Mammary epithelial cell (primary cell): ENCODE measurements at places on chromosomes 2 and 18. TPM values are rescaled to one million over a fixed set of nuclear protein-coding genes. Genes with fewer than 3 reads are reported as not detected.

- no peak for DNase-seq
Measured at GRCh38 chr2:170836027-170836426, 19.3 kb downstream of the GAD1 start.

- peak; percentile 49 for DNase-seq
Measured at GRCh38 chr2:88059979-88060906, 4.7 kb upstream of the KRCC1 start.

DNA sequence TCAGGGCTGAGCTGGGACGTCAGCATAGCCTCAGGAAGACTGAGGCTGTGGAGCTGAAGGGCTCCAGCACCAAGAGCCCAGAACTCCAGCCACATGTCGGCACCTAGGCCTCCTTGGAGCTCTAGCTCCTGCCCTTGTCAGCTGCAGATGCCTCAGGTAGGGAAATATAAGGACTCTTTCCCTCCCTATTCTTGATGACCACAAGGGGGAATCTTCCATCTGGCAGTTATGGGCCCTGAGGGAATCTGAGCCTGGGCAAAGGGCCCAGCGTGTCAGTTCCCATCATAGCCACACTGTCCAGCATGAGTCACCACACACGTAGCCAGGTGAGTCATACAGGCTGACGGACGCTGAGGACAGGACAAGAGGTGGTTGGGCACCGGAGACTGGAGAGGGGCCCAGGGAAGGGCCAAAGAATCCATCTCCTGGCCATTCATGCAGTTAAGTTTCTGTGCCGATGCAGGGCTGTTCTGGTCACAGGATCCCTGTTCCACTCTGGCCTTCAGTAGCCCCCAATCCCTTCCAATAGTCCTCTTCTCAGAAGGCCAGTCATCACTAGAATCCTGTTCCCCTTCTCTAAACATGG is 1.8 kb downstream of the MPV17 start:
- peak; percentile 98 for DNase-seq

GRCh38 chr2:145041706-145042105 is 521.8 kb upstream of the ZEB2 start:
- DNase-seq, result no peak

DNA sequence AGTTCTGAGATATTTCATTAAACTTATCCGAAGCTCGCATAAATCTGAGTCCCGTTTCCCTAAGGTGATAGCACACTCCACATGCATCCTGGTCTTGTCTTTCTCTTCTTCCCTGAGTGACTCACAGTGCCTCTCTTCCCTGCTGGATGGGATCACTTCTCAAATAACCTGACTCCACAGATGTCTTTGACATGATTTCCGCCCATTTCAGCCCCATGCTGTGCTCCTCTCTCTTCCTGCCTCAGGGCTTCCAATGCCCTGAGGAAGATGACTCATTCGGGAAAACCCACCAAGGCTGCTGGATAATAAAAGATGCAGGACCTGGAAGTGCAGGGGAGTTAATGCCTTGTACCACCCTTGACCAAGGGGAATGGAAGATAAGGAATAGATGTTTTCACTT is 441.7 kb upstream of the SOX11 start:
- DNase-seq, result no peak

DNA sequence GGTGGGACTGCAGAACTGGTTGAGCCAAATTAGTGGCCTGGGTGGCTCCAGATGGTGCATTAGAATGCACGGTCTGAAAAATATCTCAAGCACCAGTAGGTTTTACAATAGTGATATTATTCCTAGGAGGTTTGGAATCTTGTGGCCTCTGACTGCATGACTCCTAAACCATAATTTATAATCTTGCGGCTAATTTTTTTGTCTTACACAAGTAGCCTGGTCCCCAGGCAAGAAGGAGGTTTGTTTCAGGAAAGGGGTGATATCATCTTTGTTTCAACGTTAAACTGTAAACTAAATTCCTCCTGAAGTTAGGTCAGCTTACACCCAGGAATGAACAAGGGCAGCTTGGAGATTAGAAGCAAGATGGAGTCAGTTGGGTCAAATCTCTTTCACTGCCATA is 98.9 kb upstream of the ARL4C start:
- peak; percentile 40 for DNase-seq

GRCh38 chr18:3935305-3935704 is 485.3 kb downstream of the TGIF1 start:
- no peak for DNase-seq

- no peak for DNase-seq
Measured at GRCh38 chr2:180227461-180227860, 220.4 kb upstream of the CWC22 start.

GRCh38 chr2:26330604-26331003 is 15.3 kb upstream of the SELENOI start:
- DNase-seq, result no peak

GRCh38 chr2:168363347-168364092 is 92.6 kb upstream of the CERS6 start:
- no peak for DNase-seq

DNA sequence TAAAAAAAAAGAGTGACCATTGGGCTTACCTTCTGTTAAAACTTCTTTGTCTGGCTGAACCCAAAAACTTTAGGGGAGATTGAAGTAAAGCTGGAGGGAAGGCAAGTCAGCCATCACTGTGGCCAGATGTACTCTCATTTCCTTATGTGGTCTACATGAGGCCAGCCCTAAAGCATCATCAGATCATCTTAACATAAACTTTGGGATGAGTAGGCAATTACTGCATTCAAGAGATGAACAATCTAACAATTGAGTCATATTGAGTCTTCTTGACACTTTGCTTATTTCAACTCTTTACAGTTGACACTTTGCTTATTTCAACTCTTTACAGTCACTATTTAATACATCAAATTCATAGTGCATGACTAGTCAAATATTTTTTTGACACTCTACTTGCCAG is 155.6 kb downstream of the QPCT start:
- peak; percentile 30 for DNase-seq

DNA sequence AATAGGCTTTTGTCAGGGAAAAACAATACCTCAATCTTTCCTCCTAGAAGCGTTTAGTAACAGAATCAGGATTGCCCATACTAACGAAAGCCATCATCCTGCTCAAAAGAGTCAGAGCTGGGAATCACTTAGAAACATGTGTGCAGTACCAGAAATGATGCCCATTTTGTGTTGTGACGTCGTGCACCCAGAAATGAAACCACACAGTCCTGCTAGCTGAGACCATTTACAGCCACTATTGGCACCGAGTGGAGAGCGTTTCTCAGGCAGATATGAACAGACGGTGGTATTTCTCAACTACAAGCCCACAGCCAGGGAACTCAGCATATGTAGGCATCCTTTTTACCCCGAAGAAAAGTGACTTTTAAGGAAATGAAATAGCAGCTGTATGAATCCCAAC is 284.3 kb upstream of the LRATD1 start:
- no peak for DNase-seq

DNA sequence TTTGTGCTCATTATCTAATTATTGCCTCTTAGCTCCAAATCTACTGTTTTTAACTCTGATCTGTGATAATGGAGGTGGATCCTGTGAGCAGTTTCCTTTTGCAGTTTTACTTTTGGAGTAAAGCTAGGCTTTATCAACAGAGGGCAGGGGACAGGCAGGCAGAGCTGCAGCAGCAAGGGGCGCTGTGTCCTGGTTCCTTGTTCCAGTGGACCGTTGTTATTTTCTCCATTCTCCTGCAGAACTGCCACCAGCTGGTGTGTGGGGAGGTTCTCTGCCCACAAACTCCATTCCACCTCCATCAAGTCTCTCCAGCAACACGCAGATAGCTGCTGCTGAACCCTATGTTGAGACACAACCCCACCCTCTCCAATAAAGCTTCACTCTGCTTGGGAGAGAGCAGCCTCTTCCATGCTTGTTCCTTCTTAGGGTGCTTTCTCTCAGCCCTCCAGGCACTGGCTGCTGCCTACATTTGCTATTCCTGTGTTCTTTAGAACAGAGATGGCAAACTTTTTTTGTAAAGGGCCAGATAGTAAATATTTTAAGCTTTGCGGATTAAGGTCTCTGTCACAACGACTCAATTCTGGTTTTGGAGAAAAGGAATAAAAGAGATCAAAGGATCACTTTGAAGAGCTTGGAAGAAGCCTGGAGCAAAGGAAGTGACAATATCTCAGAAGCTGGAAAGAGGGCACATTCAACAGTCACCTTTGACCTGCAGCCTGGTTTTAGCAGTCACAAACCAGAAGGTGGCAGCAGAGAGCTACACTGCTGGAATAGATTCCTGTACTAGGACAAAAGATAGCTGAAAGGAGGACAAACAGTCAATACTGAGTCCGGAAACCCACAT is 208.8 kb downstream of the CCDC178 start:
- DNase-seq, result peak; percentile 40

DNA sequence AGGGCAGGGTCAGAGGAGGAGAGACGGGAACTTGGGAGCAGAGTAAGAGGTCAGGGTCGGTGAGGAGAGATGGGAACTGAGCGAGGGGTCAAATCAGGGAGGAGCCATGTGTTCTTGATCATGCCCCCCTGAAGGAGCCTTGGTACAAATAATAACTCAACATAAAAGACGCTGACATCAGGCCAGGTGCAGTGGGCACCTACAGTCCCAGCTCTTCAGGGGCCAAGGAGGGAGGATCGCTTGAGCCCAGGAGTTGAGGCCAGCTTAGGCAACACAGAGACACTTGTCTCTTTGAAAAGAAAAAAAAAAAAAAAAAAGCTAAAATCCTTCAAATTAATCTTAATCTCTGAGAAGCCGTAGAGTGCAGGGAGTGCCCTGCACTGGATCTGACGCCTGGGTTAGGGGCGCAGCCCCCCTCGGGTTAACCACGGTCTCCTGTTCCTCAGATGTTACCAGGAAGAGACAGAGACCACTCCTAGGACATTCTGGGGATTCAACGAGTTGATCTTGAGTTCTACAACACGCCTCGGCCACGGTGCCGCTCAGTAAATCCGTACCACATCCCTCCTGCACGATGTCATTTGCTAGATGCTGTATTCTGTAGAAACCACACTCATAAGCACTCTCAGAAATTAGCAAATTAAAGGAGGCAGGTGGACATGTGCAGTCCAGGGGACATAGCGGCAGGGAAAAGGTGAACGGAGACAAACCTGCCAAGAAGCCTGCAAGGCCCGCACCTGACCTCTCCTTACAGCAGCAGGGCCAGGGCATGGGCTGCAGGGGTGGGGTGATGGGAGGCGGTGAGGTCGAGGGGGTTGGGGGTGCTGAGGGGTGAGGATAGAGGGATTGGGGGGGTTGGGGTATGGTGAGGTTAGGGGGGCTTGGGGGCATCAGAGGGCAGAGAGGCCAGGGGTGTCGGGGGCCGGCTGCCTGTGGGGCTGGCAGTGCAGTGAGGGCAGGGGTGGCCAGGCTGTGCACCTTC is 29.2 kb downstream of the SLC66A2 start:
- DNase-seq, result no peak

- DNase-seq, result no peak
Measured at GRCh38 chr2:197869041-197869440, 64.6 kb downstream of the PLCL1 start.

DNA sequence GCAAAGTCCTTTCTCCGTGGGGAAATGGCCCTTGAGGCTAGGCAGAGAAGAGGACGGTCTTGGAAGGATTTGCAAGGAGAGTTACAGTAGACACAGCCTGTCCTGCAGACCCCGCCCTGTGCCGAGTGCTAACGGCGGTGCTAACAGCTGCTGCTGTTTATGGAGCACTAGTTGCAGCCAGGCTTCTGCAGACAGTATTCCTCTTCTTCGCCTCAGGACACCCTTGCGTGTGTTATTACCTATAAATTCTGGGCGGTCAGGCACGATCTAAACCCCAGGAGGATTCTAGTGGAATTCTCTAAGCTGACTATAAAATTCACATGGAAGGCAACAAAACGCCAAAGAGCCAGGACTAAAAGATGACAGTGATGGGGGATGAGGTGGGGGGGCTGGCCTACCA is 139.8 kb downstream of the GLI2 start:
- no peak for DNase-seq

DNA sequence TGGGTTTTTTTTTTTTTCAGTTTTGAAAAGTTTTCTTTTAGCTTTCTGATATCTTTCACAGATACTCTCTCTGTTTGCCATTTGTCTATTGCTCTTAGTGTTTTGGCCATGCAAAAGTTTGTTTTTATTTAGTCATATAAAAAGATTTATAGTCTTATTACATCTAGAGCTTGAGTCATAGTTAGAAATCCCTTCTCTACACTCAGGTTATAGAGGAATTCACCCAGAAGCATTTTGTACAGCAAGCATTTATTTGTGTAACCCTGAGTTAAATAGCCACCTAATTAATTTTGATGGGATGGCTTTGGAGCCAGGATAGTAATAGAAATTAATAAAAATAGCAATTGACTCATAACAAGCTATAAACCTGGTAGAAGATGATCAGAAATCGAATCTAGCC is 35.6 kb downstream of the ACTR2 start:
- no peak for DNase-seq

DNA sequence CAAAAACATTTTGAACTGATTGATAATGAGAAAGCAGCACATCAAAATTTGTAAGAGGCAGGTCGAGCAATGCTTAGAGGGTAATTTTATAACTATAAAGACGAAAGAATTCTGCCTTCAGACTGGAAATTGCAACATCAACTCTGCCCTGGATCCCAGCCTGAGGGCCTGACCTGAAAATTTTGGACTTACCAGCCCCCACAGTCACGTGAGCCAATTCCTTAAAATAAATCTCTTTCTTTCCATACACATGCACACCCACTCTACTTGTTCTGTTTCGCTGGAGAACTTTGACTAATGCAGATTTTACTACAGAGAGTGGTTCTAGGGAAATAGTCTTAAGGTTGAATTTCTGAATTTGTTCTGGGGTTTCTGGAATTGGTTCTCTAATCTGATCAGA is 14.6 kb upstream of the ACOXL start:
- no peak for DNase-seq

GRCh38 chr18:13011719-13012118 is 20.6 kb downstream of the CEP192 start:
- peak; percentile 89 for DNase-seq

DNA sequence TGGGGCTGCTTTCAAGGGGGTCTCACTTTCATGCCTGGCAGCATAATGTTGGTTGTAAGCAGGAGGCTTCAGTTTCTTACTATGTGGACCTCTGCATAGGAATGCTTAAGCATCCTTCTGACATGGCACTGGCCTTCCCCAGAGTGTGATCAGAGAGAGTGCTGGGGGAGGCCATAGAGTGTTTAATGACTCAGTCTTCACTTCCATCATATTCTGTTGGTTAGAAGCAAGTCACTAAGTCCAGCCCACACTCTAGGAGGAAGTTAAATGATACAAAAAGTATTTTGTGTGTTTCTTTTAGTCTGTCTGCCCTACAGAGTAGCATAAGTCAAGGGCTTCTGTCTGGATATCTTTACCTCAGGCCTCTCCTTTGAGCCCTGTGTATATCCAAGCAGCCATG is 64.9 kb downstream of the GALNT1 start:
- DNase-seq, result no peak

GRCh38 chr2:102708847-102709559 is 52.8 kb upstream of the TMEM182 start:
- peak; percentile 17 for DNase-seq

- DNase-seq, result peak; percentile 62
Measured at GRCh38 chr2:84942964-84943421, 28.0 kb upstream of the KCMF1 start.

The KHK gene
- total RNA-seq, result 2.1 TPM in 1 of 2 replicates, not detected in the other

The RNF144A gene
- 1.4 TPM in 2 replicates for total RNA-seq

The TNFAIP6 gene
- total RNA-seq, result 0.24 TPM in 1 of 2 replicates, not detected in the other

The VSNL1 gene
- 15.7 TPM for total RNA-seq

The SALL3 gene
- not detected in 2 replicates for total RNA-seq

The TFPI gene
- not detected in 2 replicates for total RNA-seq

The CERS6 gene
- total RNA-seq, result 34.3 and 34.9 TPM in 2 replicates

The BOLL gene
- not detected for total RNA-seq

The CHST9 gene
- total RNA-seq, result not detected in 2 replicates

The CFAP210 gene
- total RNA-seq, result not detected

The AQP4 gene
- not detected for total RNA-seq

The OTOF gene
- not detected in 2 replicates for total RNA-seq
